RPMI7951 (cell line): ENCODE measurements at places on chromosomes 12 and 14. TPM values are rescaled to one million over a fixed set of nuclear protein-coding genes. Genes with fewer than 3 reads are reported as not detected.

SSTR1 gene
- total RNA-seq = under 0.01 TPM in 1 of 2 replicates, not detected in the other

EFS gene
- total RNA-seq = 2.8 TPM in 2 replicates

TIGAR gene
- 5.3 and 5.9 TPM in 2 replicates for total RNA-seq

RNF212B gene
- not detected in 2 replicates for total RNA-seq

RDH5 gene
- total RNA-seq = 6.0 and 6.7 TPM in 2 replicates

B3GNT4 gene
- total RNA-seq = not detected in 2 replicates

PMEL gene
- total RNA-seq = 0.84 and 1.1 TPM in 2 replicates

MANSC1 gene
- total RNA-seq = 3.3 and 8.5 TPM in 2 replicates

ANO4 gene
- 0.48 and 1.1 TPM in 2 replicates for total RNA-seq

KCNJ8 gene
- total RNA-seq = under 0.01 TPM in 1 of 2 replicates, not detected in the other

FITM1 gene
- 0.20 TPM in 1 of 2 replicates, not detected in the other for total RNA-seq

SERPINA3 gene
- total RNA-seq = 0.96 and 1.5 TPM in 2 replicates

LRFN5 gene
- total RNA-seq = under 0.01 and 0.12 TPM in 2 replicates

RAB5B gene
- total RNA-seq = 39.2 and 45.1 TPM in 2 replicates

MYO1H gene
- not detected in 2 replicates for total RNA-seq

ANKS1B gene
- not detected in 2 replicates for total RNA-seq

PPP2R3C gene
- total RNA-seq = 41.0 and 59.8 TPM in 2 replicates

CCDC197 gene
- not detected in 2 replicates for total RNA-seq

ABCD2 gene
- total RNA-seq = under 0.01 and 0.10 TPM in 2 replicates

MGST1 gene
- 62.5 and 75.6 TPM in 2 replicates for total RNA-seq

TPPP2 gene
- not detected in 2 replicates for total RNA-seq

SLC6A12 gene
- not detected in 2 replicates for total RNA-seq

CLEC1B gene
- not detected in 2 replicates for total RNA-seq

FAM90A1 gene
- not detected in 2 replicates for total RNA-seq

TTC9 gene
- total RNA-seq = 0.10 TPM in 1 of 2 replicates, not detected in the other

HOXC6 gene
- total RNA-seq = 0.84 and 1.5 TPM in 2 replicates

ANKRD33 gene
- not detected in 2 replicates for total RNA-seq

KRT81 gene
- total RNA-seq = 0.72 and 0.88 TPM in 2 replicates

TBX3 gene
- total RNA-seq = 51.4 and 61.6 TPM in 2 replicates

TMEM119 gene
- 173 and 232 TPM in 2 replicates for total RNA-seq

BCL11B gene
- 0.10 and 0.12 TPM in 2 replicates for total RNA-seq

GXYLT1 gene
- 9.3 TPM in 2 replicates for total RNA-seq

PSMC1 gene
- total RNA-seq = 161 and 194 TPM in 2 replicates

CCDC196 gene
- not detected in 2 replicates for total RNA-seq

RNASE3 gene
- total RNA-seq = not detected in 2 replicates

EML5 gene
- total RNA-seq = 3.1 and 3.9 TPM in 2 replicates

GCH1 gene
- total RNA-seq = 1.3 and 3.5 TPM in 2 replicates

CLEC4D gene
- not detected in 2 replicates for total RNA-seq

KRT83 gene
- total RNA-seq = not detected in 2 replicates

LIN7A gene
- total RNA-seq = under 0.01 TPM in 1 of 2 replicates, not detected in the other

LHX5 gene
- total RNA-seq = 0.12 TPM in 1 of 2 replicates, not detected in the other

KLHDC1 gene
- total RNA-seq = 1.5 and 1.6 TPM in 2 replicates

DIO2 gene
- total RNA-seq = 0.12 and 1.2 TPM in 2 replicates

VRTN gene
- total RNA-seq = not detected in 2 replicates

KRT6B gene
- not detected in 2 replicates for total RNA-seq

PLEKHD1 gene
- not detected in 2 replicates for total RNA-seq

CIDEB gene
- total RNA-seq = not detected in 2 replicates

BIN2 gene
- total RNA-seq = not detected in 2 replicates

GLIPR1L1 gene
- not detected in 2 replicates for total RNA-seq

KCNC2 gene
- not detected in 2 replicates for total RNA-seq

HHIPL1 gene
- total RNA-seq = 0.24 and 0.49 TPM in 2 replicates

KRT72 gene
- total RNA-seq = not detected in 2 replicates

CLEC2B gene
- 53.2 and 59.1 TPM in 2 replicates for total RNA-seq

DTX1 gene
- total RNA-seq = not detected in 2 replicates

PRB2 gene
- total RNA-seq = not detected in 2 replicates
